ENCODE measurements at places on chromosomes 5 and 9.

- no peak for DNase-seq
These were observed 94.9 kb upstream of the PDE4D start for GRCh38 chr5:59988396-59988795.

DNA sequence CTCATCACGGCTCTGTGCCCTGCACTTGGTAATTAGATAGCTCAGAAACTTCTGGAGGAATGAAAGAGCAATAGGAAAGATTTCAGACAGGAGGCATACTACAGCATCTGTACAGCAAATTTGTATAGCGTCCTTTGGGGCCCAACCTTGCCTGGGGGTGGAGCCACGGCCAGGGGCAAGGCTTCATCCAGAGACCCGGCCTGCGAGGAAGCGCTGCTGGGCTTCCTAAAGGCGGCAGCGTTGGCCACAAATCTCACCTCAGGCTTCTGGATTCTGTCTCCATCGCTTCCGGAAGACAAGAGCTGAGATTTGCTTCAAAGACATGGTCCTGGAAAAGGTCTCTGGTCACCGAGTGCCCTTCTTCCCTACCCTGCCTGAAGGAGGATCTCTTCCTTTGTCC lies 12.2 kb upstream of the SPATA31D1 start:
- no peak for DNase-seq

DNA sequence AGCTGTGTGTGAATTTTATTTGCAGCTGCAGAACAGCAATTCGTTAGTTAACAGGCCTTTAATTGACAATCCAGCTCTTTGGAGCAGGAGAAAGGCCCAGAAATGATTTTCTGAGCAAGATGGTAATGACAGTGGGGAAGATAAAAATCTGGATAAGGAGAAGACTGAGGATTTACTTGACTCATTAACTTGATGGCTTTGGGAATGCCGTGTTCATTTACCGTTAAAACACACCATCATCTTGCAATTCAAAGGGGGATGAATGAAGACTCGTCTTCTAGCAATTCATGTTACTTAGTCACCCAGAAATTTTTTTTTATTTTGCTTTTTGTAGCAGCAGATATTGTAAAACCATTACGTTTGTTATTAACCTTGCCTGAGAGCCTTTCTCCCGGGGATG lies 52.0 kb downstream of the PTTG1 start:
- no peak for DNase-seq

GRCh38 chr5:114418176-114419066 lies 56.6 kb downstream of the KCNN2 start:
- no peak for DNase-seq

- DNase-seq = no peak
These were observed 93.0 kb upstream of the ANKRD55 start for GRCh38 chr5:56326116-56326515.

DNA sequence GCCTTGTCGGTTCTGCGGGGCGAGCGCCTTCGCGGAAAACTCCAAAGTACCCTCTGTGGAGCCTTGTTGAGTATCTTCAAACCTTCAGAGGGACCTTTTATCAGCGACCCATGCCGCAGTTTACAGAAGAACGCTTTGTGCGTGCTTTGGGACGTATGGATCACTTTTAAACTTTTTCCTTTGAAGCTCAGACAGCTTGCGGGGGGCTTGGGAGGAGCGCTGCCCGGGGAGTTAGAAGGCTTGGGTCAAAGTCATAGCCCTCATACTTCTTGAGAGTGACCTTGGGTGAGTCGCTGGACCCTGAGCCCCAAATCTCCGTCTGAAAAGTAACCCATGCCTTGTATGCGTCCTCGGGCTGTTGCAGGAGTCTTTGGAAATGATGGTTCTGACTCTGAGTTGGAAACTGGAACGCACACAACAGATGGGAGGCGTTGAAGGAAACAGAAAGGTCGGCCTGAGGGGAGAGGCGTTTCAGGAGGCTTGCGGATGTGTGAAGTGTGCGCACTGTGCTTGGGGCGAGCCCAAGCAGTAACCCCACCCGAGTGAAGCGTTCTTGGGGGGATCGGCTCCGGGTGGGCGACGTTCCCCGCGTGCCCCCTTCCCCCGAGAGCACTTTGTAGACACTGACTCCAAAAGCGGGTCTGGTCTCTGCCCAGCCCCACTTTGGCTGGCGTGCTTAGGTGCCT lies 661 bp upstream of the SLC25A51 start:
- DNase-seq = no peak

DNA sequence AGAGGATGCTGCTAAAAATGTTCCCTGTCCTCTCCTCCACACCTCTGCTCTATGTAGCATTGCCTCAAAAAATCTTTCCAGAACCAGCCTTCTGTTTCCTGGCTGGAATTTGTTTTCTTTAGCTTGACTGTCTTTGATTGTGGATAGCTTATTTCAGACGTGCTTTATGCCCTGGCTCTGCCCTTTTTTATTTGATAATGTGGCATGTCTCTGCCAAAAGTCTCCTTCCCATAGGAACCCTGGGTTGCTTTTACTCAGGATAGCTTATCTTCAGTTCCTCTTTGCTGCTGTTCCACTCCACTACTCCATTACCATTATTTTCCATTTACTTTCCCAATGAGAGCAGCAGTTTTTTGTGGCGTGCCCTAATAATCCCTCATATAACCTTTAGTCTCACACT lies 885 bp upstream of the TMEM252 start:
- no peak for DNase-seq

GRCh38 chr9:137411645-137412380 lies 11.1 kb downstream of the EXD3 start:
- DNase-seq = no peak

DNA sequence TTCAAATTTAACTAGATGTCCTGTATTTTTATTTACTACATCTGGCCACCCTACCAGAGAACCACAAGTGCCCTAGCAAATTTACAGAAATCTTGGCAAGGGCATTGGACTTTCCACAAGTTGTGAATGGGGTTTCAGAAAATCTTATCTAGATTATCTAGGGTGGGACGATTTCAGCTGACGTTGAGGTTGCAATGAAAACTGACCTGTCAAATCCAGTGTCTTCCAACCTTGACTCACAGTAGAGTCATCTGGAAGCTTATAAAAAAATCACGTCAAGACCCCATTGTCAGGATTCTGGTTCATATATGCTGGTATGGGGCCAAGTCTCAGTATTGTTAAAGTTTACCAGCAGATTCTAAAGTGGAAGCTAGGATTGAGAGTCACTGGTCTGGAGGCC lies 109.6 kb upstream of the ACTBL2 start:
- DNase-seq = no peak

- DNase-seq = no peak
These were observed 14.9 kb upstream of the HRH2 start for GRCh38 chr5:175642998-175643397.

- no peak for DNase-seq
These were observed 789.4 kb downstream of the CDH12 start for GRCh38 chr5:22063717-22064116.

GRCh38 chr5:67693956-67694809 lies 497.6 kb upstream of the CD180 start:
- DNase-seq = no peak

DNA sequence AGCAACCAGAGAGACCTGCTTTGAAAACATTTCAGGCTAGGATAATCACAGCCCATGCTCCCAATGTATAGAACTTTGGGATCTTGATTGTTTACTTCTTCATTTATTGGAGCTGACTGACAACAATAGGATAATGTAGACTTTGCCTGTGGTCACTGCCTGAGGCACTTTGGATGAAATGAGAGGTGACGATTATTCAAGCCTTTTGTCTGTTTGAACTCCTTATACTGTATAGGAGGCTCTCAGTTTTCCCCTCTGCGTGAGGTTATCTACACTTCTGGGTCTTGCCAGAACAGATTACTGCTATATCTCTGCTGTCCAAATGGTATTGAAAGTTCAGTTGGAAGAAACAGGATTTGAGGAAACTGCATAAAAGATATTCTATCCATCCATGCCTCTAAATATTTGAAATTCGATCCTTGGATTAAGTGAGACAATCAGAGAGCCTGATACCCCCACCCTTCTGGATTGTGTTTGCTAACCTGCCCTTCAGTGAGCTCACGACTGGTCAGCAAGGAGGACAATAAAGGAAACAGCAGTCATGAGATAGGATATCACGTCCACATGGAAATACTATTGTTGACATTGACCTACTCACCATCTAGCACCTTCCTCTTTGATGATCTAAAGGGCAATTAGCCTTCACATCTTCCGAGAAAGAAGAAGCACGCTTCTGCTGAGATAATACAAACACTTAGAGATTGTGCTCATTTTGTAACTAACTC lies 98.1 kb downstream of the DOCK8 start:
- DNase-seq = no peak

- DNase-seq = no peak
These were observed 336.9 kb downstream of the ARHGEF28 start for GRCh38 chr5:73962801-73963425.

DNA sequence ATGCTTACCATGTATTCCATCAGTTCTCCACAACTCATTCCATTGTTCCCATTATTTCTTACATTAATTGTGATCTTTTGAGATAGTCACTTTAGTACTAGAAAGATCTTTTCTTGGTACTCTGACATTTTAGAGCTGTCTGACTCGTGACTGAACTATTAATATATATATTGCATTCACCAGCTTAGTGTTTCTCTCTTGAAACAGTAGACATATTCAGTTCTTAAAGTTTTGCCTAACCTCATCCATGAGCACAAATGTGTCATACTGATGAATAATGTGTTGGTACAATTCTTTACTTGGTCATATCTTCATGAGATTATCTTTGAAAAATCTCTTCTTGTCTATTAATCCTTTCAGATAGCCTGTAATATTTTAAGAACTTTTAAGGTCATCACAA lies 74.3 kb downstream of the NLN start:
- DNase-seq = no peak

GRCh38 chr5:78108564-78108963 lies 185.9 kb downstream of the AP3B1 start:
- DNase-seq = no peak

DNA sequence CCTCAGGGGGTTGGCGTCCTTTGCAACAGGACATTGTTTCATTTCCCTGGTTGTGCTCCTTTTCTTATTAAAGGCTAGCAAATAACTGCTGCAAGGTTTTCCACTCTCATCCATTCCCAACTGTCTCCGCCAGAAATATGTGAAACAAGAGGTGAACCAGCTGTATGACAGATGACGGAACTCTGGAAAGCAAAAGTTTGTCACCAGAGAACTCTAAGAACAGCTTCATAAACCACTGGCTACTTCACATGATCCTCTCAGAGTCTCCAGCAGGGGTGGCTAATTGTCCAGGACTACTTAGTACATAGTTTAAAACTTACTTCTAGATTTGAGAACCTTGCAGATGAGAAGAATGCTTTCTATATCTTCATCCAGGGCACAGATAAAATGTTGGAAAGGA lies 195.9 kb upstream of the RAD23B start:
- DNase-seq = no peak

DNA sequence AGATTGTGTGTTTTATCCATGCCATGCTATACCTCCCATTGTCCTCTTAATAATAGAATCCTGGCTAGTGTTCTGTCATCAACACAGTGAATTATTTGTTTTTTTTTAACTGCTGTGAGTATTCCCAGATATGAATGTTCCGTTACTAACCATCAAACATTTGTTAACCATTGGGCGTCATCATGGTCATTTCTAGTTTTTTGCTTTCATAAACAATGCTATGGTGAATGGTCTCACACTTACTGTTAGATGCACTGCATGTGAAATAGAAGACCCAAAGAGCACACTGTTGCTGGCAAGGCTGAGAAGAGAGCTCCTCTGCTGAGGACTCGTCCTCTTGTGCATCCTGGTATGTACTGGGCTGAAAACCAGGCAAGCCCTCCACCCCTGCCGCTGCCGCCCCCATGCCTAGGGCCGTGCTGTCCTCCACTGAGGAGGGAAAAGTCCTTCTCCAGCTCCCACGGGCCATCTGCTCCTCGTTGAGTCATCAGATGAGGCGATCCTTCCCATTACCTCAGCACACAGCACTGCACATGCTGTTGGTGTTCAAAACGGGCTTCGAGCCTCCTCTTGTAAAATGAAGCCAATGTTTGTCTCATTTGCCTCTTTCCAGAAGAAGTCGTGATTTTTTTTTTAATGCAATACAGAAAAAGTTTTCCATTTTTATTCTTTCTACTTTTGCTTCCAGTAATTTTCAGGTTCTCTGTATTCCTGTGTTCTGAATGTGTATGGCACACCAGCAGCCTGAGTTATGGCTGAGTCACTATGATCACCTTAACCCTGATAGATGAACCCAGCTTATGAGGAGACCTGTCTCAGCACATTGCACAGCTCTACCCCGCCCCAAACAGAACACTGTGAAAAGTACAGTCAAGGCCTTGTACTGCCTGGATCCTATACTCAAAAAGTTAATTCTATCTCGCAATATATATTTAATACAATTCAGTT lies 219.0 kb downstream of the AOPEP start:
- no peak for DNase-seq
